ENCODE measurements at places on chromosomes 5 and 9.
A peak's percentile ranks its signal among the peaks of the same experiment; 100 is the strongest.

GRCh38 chr9:91198405-91198804, 163.3 kb downstream of the AUH start:
- DNase-seq, result no peak

DNA sequence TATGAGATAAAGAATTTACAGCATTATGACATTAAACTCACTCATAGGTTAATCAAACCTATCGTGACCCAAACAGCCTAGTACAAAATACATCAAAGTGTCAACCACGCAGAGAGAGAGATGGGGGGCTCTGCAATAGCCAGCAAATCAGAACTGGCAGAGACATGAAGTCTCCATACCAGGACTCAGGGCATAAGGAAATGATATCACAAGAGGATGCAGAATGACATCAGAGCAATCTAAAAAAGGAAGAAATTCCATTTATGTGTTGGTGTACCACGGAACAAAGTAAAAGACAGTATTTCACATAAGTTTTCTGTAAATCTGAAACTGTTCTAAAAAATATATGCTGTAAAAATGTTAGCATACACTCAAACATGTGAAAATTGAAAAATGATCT, 24.6 kb downstream of the BICD2 start:
- no peak for DNase-seq

DNA sequence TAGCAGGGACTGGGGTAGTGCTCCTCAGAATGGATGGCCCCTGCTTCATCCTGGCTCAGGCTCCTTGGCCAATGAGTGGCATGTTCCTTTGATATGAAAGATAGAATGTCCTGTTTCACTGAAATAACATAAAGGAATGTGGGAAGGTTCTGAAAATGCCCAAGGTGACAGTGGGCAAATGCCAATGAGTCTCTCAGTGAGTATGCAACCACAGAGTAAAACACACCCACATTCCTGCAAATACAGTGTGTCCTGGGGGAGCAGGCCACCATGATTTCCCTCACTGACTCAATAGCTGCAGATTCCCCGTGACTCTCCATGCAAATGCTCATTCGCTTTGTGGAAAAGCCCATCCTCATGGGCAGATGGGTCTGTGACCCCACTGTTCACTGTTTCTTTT, 36.4 kb downstream of the ZNF366 start:
- no peak for DNase-seq

GRCh38 chr5:163172540-163173338, 264.7 kb upstream of the CCNG1 start:
- no peak for DNase-seq

- no peak for DNase-seq
Observed at GRCh38 chr5:14183187-14183939, 40.2 kb downstream of the TRIO start.

GRCh38 chr9:115951977-115952376, 201.6 kb upstream of the PAPPA start:
- no peak for DNase-seq

- no peak for DNase-seq
Observed at GRCh38 chr5:100551183-100551582, 16.0 kb downstream of the FAM174A start.

- DNase-seq, result no peak
Observed at GRCh38 chr5:3931976-3932375, 336.3 kb downstream of the IRX1 start.

DNA sequence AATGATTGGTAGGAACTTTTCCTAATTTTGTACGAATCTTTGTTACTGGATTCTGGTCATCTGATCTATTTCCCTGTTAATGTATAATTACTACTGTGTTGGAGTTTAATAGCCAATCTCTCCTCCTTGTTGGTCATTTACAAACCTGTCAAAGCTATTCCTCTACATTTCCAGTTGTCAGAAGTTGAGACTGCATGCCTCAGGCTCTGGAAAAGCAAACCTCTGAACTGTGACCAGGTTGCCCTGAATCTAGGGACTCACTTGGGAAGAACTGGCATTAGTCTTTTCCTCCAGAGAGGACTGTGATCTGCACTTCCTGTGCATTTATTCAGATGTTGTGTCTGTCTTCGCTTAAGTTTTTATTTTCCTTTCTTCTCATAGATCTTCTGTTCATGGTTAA, 16.1 kb downstream of the PDLIM4 start:
- no peak for DNase-seq

- DNase-seq, result no peak
Observed at GRCh38 chr9:109512170-109512756, 14.2 kb upstream of the PTPN3 start.

- no peak for DNase-seq
Observed at GRCh38 chr9:87089506-87089905, 142.2 kb upstream of the GAS1 start.

GRCh38 chr9:121909111-121909510, 184.0 kb downstream of the TTLL11 start:
- no peak for DNase-seq

DNA sequence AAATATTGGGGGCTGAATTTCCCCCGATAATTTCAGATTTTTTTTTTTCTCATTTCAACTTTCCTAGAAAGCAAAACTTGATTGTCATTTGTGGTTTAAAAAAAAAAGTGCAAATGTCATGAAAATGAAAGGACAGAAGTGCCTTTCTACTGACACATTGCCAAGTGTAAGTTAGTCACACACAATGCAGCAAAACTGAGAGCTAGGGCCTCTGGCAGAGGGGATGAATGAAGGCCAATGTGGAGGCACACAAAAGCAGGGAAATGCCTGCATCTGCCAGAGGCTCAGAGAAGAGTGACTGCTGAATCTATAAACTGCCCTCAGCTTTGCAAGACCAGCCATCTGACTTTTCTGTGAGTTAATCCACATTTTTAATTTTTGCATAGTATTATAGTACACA, 6.8 kb upstream of the IFNA5 start:
- no peak for DNase-seq

- DNase-seq, result no peak
Observed at GRCh38 chr9:128323212-128323730, 632 bp downstream of the COQ4 start.

DNA sequence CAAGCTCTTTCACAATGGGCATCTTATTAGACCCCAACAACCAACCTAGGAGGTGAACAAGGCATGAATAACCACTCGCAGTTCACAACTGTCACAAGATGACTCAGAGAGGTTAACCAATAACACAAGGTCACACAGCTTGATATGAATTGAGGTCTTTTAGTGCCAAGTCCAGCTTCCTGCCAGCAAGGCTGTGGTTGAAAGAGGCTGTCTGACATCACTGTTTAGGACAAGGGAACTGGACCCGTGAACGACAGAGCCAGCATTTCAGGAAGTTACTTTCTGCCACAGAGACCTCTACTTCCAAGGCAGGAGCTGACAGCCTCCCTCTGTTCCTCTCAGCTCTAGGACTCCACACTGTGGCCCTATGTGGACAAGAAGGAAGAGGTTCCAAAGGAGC, 53.4 kb upstream of the ALDH1B1 start:
- DNase-seq, result no peak

GRCh38 chr5:53560028-53560427, 411 bp upstream of the NDUFS4 start:
- no peak for DNase-seq

DNA sequence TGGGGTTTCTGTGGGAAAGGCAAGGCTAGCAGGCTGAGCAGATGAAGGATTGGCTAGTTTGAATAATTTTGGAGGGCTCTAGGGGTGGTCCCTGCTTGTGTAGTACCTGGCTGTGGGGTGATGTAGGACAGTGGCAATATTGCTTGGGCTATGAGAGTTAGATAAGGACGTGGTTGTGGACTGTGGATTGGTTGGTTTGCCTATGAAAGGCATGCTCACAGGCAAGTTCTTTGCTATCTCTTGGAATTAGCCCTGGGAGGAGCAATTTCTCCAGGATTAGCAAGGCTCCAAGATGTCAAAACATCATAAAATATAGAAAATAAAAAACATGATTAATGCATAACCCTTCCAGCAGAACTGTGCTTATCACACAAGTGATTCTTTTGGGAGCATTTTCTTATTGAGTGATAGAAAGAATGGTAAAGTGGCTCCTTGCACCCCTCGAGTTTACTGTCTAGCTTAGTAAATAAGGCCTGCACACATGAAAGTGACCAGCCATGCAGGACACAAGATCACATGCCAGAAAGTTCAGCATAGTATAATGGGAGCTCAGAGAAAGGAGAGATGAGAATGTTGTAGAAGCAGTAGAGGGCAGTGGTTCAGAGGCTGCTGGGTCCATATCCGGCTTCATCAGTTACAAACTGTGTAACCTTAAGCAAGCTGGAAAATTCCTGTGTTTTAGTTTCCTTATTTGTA, 13.8 kb downstream of the AOPEP start:
- DNase-seq, result no peak

DNA sequence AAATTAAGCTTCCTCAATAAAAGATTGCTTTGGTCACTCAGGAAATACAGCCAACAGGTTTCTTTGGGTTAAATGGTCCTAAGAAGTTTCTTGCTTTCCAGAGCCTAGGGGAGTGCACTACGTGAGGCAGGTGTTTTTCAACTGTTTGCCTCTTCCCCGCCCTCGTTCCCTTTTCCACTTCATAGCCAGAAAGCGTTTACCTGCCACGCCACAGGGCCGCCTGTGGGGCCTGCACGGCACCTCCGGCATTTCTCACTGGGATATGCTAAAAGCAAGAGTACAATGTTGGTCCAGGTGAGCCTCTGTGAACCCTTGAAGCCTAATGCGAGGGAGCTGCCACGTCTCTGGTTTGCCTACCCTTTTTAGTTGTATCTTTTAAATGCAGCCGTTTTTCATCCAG, 167.6 kb upstream of the OTULINL start:
- DNase-seq, result no peak

DNA sequence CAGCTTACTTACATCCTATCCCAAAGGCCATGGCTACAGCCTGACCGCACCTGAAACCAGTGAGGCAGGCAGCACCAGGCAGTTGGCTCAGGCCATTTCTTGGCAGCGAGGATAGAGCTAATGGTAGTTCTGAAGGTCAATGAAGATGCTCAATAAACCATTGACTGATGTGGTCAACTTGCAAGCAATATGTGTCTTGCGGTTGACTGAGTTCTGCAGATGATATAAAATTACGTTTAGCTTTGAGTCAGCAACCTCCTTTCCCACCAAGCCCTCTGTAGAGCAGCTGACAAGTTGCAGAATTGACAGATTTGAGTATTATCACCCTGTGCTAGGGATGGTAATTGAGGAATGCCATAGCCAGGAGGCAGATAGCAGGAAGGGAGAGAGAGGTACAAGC, 189.0 kb upstream of the PUM3 start:
- no peak for DNase-seq

- DNase-seq, result no peak
Observed at GRCh38 chr9:95343725-95344287, 26.3 kb upstream of the FANCC start.

GRCh38 chr5:153572411-153573145, 82.1 kb downstream of the GRIA1 start:
- no peak for DNase-seq

DNA sequence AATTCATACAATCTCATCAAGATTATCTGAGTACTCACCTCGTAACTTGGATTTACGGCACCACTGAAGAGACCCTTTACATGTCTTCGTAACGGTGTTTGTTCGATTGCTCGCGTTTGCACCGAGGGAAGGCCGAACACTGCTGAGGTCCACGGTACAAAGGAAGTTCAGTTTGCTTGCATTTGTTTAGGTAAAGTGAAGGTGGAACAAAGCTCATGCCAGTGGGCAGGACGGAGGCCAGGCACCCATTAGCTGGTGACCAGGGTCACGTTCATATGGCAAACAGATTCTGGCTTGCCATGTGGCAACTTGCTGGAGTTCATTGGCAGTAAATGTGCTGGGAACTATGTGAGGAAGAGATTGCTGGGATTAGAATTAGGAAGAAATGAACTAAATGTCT, 164.8 kb downstream of the MACROH2A1 start:
- DNase-seq, result no peak

- DNase-seq, result no peak
Observed at GRCh38 chr9:107982001-107982400, 492.4 kb upstream of the KLF4 start.

GRCh38 chr9:122526602-122527001, 491 bp downstream of the OR1N1 start:
- no peak for DNase-seq

GRCh38 chr5:14357851-14358250, 214.7 kb downstream of the TRIO start:
- no peak for DNase-seq

- no peak for DNase-seq
Observed at GRCh38 chr5:157558041-157558595, 17.5 kb downstream of the ADAM19 start.

DNA sequence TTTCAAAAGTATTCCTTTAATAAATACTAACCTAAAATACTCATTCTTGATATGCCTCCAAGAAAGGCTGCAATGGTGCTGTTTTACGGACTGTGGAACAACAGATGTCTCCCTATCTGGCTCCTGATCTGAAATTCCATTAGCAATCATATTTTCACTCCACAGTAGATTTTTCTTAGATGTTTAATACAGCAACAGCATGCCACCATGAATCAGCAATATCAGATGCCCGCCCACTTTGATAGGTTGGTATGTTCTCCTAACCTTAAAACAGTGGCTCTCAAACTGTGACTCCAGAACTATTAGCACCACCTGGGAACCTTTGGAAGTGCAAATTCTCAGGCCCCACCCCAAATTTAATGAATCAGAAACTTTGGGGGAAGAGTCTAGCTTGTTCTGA, 110.2 kb downstream of the MLLT3 start:
- no peak for DNase-seq

- no peak for DNase-seq
Observed at GRCh38 chr5:11650936-11651335, 253.3 kb downstream of the CTNND2 start.

DNA sequence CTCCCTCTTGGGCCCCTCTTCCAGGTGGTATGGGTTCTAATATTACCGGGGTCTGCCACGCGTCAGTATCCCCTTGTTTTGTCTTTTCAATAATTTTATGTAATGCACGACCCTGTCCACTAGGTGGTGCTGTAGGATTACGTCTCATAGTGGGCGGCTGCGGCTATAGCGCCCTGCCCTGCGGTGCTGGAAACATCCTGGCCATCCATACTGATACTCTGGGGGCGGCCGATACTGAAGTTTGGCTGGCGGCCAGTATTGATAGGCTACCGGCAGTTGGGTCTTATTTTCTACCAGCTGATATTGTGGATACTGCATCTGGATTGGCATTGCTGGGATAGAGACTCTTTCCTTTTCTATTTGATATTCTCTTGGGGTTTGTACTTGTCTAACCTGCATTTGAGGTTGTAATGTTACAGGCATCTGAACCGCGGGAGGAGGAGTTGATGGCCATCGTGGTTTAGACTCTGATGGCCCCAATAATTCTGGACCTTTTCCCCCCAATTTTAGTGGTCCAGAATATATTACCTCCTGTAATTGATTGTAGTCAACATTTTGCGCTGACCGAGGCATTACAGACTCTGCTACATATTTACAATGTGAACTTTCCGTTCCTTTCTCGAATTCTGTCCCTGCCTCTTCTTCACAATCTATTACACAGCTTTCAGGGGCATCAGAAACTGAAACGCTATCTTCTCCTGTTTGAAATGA, 3.3 kb upstream of the TMEM141 start:
- peak; percentile 63 for DNase-seq

- DNase-seq, result no peak
Observed at GRCh38 chr5:109769597-109770291, 80.0 kb downstream of the MAN2A1 start.

Measured in central memory CD8-positive, alpha-beta T cell (primary cell).